ENCODE measurements at places on chromosomes 11 and 22.

DNA sequence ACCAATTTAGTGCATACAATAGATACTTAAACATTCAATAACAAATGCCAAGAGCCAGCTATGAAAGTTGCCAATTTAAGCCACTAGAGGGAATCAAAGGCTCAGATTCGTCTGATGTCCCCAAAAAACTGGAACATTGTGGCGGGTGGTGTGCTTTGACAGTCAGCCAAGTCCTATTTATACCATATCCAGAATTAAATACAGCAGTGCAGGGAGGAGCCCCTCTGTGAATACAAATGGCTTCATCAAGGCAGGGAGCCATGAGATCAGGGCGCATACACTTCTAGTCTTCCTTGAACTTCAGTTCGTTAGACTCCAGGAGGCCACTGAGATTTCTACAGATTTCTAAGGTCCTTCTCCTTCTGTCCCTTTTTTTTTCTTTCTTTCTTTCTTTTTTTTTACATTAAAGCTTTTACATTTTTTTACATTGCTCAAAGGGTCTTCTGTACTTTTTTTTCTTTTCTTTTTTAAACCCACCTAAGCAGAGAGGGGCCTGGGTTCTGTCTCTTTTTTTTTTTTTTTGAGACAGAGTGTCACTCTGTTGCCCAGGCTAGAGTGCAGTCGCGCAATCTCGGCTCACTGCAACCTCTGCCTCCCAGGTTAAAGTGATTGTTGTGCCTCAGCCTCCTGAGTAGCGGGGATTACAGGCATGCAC, 41.5 kb upstream of the HSPA8 start:
- DNase-seq: peak; percentile 62

DNA sequence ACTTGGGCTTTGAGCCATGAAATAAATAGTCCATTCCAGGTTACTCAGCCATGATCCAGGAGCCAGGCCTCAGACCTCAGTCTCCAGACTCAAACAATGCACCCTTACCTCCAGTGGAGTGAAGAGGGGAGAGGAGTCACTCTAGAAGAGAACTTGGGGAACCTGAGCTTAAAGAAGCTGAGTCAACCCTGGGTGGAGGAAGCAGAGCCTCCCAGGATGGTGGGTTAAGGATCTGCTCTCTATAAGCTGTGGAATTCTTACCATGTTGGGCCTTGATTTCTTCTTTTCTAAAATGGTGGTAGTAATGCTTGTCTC, 113.2 kb downstream of the NECTIN1 start:
- no peak for DNase-seq

DNA sequence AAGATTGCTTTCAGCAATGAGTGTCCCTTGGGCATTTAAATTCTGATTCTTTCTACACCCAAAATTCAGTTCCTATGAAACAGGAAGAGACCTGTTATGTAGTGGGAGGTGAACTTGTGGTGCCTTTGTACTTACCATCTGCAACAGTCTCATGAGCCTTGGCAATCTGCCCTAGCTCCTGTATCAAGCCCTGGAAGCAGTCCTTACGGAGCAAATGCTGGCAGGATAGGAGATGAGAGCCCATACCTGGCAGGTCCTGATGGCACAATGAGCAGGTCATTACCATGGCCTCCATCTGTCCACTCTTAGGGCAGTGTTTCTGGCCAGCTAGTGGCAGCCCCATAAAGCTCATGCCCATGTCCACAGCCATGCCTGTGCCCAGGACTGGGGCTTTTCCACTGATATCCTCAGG, 10.8 kb downstream of the TRIM66 start:
- DNase-seq: peak; percentile 7

DNA sequence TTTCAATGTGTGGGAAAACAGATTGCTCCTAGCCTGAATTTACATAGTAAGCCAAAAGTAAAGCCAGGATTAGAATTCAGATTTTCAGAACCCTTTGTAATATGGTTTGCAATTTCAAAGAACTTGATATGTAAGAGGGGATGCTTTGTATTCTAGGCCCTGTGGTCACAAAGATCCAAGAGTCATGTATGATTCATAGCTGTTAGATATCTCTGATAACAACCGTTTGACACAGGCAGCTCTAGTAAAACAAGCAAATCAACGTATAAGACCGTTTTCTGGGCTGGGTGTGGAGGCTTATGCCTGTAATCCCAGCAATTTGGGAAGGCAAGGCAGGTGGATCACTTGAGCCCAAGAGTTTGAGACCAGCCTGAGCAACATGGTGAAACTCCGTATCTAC, 79.6 kb downstream of the EMSY start:
- no peak for DNase-seq

- DNase-seq: peak; percentile 57
Measured at GRCh38 chr11:58788355-58789023, 56.0 kb downstream of the GLYATL2 start.

GRCh38 chr22:20107471-20107901, 8.4 kb upstream of the RANBP1 start:
- no peak for DNase-seq

DNA sequence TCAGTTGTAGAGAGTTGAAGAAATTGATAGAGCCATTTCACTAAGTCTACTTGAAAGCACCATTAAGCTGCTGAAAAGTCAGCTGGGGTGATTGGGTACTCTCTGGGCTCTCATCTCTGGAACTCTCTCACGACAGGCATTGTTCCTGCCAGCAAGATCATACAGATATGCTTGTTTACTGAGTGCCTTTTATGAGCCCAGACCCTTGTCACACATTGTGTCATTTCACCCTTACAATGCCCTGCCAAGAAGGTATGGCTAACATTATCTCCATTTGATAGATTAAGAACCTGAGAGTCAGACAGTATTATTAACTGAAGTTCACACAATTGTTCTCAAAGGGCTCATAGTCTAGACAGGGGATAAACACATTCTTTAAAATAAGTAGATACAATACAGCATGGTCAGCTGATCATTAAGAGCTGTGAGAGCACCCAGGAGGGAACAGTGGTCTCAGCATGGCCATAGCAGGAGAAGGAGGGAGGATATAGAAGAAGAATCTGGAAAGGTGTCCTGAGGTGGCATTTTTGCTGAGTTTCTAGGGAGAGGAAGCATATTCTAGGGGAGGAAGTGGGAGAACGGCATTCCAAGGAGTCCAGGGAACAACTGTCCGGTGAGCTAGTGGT, 580.5 kb downstream of the INSC start:
- no peak for DNase-seq

DNA sequence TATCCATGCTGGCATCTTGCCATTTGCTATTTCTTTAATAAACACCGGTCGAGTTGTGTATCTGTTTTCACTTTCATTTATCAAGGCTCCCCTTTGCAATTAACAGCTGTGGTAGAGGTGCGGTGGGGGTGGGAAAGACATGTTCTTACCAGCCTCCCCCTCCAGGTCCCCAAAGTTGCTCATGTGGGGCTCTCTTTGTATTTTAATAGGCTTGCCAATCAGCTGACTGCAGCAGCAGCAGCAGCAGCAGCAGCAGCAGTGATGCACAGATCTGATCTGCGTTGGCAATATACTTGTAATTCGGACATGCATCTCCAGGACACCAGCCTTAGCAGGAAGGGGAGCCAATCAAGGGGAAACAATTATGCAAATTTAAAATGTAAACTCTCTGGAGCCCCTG, 40.3 kb upstream of the E2F8 start:
- no peak for DNase-seq

DNA sequence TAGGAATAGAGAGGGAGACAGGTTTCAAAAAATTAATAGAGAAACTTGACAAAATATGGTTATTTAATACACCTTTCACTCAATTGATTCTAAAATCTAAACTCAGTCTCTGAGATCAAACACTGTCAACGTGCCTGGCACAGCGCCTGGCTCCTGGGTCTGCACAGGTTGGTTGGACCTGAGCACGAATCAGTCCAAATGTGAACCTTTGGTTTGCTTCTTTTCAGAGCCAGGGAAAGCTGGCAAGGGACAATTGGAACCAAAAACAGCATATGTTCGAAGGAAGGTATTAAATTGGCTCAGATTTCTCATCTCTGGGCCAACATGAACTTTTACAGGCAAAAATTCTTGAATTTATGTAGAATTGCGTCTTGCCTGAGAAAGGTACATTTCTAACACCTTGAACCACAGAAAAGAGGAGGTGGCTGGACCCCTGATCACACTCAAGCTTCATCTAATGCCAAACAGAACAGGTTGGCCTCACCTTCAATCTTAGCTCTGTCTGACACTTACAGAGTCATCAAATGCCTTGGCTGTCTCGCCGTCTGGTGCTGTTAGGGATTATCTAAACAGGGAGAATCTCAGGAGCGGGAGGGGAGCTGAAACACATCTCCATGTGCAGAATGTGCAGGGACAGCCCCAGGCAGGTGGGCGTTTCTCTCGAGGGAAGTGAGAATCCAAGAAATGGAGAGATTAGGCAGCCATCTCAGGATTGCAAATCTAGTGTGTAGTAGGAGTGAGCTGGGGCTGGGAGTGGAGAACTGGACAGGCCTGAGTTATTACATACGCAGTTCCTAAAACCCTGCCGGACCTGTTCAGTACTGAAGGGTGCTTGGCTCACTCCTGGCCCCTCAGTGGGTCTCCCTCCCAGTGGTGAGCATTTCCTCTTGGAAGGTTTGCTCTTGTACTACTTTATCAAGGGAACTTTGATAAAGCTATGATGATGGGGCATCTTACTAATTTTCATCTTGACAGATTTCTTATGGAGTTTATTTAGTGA, 442.2 kb upstream of the B3GAT1 start:
- DNase-seq: no peak

DNA sequence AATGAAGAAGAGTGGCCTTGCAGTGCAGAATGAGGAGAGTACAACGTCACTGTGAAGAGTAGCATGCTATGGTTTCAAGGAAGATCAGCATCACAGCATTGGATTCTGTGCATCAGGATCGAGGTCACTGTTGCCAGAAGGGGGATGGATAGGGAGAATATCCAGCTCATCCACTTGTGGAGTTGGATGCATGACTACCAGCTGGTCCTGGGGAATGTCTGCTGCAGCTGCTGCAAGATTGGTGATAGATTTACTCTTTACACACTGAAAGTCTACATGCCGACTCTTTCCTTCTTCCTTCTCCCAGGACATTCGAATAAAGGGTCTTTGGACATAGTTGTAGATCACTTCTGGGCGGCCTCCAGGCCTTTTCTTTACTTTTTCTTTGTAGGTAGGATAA, 74.3 kb downstream of the BTBD10 start:
- DNase-seq: no peak

GRCh38 chr11:279966-280705, 1.9 kb downstream of the NLRP6 start:
- DNase-seq: no peak

DNA sequence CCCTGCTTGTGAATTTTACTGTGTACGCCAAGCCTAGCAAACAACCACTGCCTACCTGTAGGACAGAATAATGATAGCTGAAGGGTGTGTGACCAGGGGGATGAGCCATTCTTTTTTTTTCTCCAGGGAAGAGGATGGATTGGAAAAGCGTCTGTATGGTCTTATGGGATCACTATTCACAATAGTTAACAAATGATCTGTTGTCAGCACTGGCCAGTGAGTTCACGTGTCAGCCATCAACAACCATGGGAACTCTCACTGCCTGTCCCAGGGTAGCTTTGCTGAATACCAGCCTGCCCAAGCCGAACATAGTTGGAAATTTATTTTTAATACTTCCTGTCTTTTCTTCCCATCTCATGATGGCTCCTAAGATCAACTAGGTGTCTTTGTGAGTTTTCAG, 170.2 kb downstream of the ST3GAL4 start:
- no peak for DNase-seq

DNA sequence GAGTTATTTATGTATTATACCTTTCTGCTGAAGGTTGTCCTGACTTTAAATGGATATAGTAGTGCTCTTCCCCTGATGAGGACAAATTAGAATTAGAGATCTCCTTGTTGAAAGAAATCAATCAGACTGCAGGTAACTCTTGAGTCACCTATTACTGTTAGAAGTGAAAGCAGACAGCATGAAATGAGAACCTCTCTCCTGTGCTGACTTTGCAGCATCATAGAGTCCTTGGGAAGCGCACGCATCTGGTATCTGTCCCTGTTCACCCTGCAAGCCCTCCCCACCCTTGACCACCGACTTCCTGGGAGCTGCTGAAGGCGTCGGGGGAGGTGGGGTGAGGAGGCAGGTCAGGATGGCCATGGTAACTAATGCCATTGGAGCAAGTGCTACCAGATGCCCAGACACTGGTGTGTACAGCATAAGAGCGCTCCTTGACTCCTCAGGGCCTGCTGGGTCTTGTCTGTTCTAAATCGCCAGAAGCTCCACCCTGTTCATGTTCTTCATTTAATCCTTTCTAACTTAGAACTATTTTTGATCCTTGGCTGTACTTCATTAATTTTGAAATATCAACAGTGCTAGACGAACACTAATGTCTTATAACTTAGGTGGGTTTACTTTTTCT, 143.9 kb downstream of the WNT7B start:
- DNase-seq: no peak

DNA sequence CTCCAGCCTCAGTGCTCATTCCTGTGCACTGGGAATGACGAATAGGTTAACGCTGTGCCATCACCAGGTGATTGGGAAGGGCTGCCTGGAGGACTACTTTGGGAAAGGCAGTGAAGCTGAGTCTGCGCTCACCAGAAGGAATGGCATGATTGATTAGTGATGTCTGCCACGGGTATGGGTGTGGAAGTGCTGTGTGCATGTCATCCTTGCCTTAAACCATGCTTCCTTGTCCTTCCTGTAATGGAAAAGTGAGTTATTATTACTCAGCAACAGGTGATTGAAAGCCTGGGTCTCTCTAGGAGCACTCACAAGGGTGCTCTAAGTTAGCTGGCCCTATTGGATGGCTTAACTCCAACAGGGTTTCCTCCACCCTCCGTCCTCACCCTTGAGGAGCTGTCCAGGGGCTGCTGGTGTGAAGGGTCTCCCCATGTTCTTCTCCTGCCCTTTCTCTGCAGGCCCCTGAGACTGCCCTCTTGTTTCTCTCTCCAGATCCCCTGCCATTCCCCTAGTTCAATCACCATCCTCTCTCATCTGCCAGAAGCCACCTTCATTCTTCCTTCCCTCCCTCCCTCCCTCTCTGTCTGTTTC, 121.9 kb upstream of the NECTIN1 start:
- DNase-seq: no peak

DNA sequence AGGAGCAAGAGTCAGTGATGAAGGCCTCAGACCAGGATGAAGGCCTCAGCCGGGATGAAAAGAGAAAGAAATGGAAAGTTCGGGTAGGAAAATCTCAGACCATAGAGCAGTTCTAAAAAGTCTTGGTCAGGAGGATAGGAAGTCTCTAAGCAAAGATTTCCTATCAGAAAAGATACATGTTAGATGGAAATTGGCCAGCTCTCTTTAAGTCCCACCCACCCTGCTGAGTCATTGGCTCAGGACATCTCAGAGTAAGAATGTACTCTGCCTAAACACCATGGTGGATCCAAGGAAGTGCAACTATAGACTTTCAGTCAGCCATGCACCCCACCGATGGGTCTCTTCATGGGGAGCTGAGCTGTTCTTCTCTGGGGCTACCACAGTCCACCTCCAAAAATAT, 4.4 kb downstream of the OR8B3 start:
- DNase-seq: no peak

DNA sequence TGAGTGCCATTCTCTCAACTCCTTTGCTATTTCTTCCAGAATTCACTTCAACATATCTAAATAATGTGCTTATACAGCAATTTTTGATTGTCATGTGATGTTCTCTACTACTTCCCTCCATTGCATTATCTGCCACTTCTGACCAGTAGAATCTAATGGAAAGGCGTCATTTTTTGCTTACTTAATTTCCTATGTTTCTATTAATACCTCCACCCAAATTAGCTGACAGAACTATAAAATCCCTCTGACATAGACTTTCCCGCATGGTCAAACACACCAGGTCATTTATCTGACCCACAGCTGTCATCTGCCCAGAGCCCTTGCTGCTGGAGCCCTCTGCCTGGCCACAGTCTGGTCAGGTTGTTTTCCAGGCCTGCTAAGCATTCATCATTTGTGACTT, 258.6 kb upstream of the NARS2 start:
- DNase-seq: no peak

All from neural progenitor cell (in vitro differentiated cells).